ENCODE measurements at places on chromosomes 16 and 17.

DNA sequence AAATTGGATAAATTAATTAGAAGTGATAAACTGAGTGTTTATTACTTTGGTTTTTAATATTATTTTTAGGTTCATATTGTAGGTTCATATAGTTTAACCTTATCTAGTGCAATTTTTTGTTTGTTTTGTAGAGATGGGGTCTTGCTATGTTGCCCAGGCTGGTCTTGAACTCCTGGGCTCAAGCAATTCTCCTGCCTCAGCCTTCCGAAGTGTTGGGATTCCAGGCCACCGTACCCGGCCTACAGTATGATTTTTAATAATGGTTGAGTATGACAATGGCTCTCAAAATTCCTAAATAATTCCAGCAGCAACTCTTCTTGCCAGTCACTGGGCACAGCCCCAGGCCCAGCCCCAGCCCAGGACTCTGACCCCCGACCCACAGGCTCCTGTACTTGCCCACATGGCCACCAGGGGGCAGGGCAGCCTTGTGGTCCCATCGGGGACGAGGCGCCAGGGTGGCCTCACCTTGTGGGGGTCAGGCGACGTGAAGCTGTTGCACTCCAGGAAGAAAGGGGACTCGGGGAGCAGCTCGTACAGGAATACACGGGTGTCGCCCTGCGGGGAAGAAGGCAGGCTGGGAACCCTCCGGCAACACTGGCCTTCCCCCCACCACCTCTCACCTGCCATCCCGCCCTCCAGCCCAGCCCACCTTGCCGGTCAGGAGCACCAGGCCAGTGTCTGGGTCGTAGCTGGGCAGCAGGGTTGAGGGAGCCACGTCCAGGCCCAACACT is 7.9 kb upstream of the PAM16 start:
- no peaks in the 10 kb centered on the region for H3K27me3 ChIP-seq
- no peaks in the 10 kb centered on the region for H3K36me3 ChIP-seq
- H3K27ac ChIP-seq = no peak overlapping the region
- no peaks in the 10 kb centered on the region for H3K4me1 ChIP-seq
- H3K4me3 ChIP-seq = no peak overlapping the region

GRCh38 chr16:27920391-27920891 is 143.1 kb downstream of the GSG1L start:
- no peak for DNase-seq
- H3K4me1 ChIP-seq = 0 out of 2 replicates have a peak, but pooled peaks cover 3% of the 10 kb centered on the region
- H3K36me3 ChIP-seq = no peaks in the 10 kb centered on the region
- H3K27ac ChIP-seq = no peak overlapping the region
- no peak overlapping the region for H3K4me3 ChIP-seq

- no peaks in the 10 kb centered on the region for H3K36me3 ChIP-seq
- H3K27ac ChIP-seq = no peak overlapping the region
- no peak overlapping the region for H3K4me3 ChIP-seq
- H3K27me3 ChIP-seq = no peaks in the 10 kb centered on the region
Observed at GRCh38 chr17:27478901-27479538, 22.8 kb downstream of the KSR1 start.

GRCh38 chr16:4561596-4561995 is 5.5 kb downstream of the C16orf96 start:
- H3K4me3 ChIP-seq = no peak overlapping the region
- H3K27me3 ChIP-seq = no peaks in the 10 kb centered on the region
- H3K27ac ChIP-seq = no peak overlapping the region
- no peaks in the 10 kb centered on the region for H3K36me3 ChIP-seq
- no peak for DNase-seq

GRCh38 chr16:68436581-68436980 is 11.7 kb downstream of the SMPD3 start:
- no peak overlapping the region for H3K4me3 ChIP-seq
- peaks cover 2% of the 10 kb centered on the region for H3K27me3 ChIP-seq
- no peak overlapping the region for H3K27ac ChIP-seq
- no peaks in the 10 kb centered on the region for H3K4me1 ChIP-seq
- no peaks in the 10 kb centered on the region for H3K36me3 ChIP-seq
- no peak for DNase-seq

DNA sequence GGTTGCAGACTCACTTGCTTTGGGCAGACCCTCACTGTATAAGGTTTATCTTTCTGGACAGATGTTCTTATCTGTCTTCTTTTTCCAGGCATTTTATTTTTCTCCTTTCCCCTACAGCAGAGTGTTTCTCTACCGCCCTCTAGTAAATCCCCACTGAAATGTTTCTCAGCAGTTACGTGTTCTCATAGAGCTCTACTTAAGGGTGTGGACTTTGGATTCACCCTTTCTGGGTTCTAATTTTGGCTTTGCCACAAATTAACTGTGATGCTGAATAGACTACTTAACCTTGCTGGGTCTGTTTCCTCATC is 2.0 kb downstream of the ADAT1 start:
- DNase-seq = no peak
- no peak overlapping the region for H3K27ac ChIP-seq
- peaks cover 7% of the 10 kb centered on the region for H3K36me3 ChIP-seq
- H3K4me1 ChIP-seq = peaks cover 7% of the 10 kb centered on the region
- H3K4me3 ChIP-seq = no peak overlapping the region
- no peaks in the 10 kb centered on the region for H3K27me3 ChIP-seq

All from Panc1 (cell line).